HFFc6 (cell line): ENCODE measurements at places on chromosomes 7 and 10.

- no peak for DNase-seq
These were observed 20.4 kb upstream of the BLOC1S2 start for GRCh38 chr10:100306861-100307260.

GRCh38 chr10:50648089-50648934 is 24.6 kb upstream of the SGMS1 start:
- DNase-seq: no peak

GRCh38 chr10:128631801-128632241 is 505.6 kb upstream of the MKI67 start:
- DNase-seq: no peak

- DNase-seq: no peak
These were observed 66.1 kb downstream of the THNSL1 start for GRCh38 chr10:25082276-25083204.

DNA sequence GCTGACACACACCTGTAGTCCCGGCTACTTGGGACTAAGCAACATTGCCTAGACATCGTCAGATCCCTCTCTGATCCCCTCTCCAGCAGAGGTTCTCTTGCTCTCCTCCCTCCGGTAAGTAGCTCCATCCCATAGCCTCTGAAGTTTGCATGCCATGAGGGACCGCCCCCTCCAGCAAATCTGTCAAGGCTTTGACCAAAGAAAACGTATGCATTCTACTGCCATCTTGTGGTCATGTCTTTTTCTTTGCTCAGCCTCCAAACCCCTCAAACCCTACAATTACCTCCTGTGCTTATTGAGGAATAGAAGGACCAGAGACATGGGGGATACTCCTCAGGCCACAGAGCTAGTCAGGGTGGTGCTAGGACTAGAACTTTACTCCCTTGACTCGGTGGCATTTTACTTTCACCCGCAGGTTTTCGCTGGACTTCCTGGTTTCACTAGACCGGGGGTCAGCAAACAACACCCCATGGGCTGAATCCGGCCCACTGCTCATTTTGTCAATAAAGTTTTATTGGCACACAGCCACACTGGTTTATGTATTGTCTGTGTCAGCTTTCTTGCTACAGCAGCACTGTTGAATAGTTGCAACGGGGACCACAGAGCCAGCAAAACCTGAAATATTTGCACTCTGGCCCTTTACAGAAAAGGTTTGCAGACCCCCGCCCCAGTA is 202.6 kb upstream of the FOXK1 start:
- peak; percentile 24 for DNase-seq

GRCh38 chr10:17943033-17943745 is 8.5 kb upstream of the SLC39A12 start:
- DNase-seq: no peak

DNA sequence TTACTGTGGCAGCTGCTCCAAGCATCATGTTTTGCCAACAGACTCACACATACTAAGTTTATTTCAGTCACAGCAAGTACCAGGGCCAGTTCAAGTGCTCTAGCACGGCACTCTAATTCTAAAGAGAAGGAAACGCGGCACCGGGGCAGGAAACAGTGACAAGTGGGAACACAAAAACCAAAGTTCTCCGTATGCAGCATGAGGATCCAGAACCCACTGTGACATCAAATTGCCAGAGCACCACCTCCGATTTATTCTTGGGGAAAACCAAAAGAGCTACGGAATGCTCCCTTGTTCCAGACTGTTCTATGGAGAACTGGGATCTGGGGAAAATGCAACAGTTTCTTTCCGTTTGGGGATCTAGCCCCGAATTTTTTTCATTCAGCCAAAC is 448 bp upstream of the PTER start:
- DNase-seq: no peak

DNA sequence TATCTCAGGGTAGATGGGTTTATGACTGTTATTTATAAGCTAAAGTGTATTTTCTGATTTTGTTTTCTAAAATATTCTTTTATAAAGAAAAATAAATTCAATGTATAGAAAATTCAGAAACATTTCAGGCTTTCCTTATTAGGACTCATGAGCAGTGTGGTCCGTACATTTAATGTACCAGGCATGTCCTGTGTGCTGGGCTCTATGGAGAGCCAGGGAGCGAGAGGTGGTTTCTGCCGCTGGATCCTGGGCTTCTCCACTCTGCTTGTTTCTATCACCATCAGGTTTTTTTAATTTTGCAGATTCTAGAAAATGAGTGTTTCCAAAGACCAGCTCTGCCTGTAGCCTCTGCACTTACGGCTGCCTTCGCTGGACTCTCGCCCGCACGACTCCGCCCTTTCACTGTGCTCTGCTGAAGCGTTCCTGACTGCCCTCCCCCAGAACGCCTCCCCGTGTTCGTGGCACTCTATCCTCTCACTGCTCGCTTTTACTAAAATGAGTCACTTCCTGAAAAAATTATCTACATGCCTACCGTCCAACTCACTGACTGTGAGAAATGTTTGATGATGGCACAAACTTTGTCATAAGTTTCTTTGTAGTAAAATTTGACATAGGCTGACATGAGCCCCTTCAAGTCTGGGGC is 188.5 kb downstream of the ZMYND11 start:
- DNase-seq: peak; percentile 96

GRCh38 chr7:2719007-2719406 is 31.0 kb downstream of the AMZ1 start:
- no peak for DNase-seq

- no peak for DNase-seq
These were observed 10.9 kb downstream of the STK32C start for GRCh38 chr10:132296666-132297443.

- no peak for DNase-seq
These were observed 12.3 kb downstream of the HUS1 start for GRCh38 chr7:47967123-47967522.

DNA sequence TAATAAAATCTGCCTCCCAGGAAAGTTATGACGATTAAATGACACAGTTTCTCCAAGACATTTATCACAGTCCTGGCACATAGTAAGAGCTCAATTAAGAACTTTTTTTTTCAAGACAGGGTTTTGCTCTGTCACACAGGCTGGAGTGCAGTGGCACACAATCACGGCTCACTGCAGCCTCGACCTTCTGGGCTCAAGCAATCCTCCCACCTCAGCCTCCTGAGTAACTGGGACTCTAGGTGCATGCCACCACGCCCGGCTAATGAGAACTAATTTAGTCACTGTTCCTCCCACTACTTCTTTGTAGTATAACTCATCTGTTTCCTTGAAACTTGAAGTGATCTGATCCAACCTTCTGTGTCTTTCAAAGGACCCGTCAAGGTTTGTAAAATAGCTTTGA is 42.2 kb upstream of the MXI1 start:
- DNase-seq: no peak

DNA sequence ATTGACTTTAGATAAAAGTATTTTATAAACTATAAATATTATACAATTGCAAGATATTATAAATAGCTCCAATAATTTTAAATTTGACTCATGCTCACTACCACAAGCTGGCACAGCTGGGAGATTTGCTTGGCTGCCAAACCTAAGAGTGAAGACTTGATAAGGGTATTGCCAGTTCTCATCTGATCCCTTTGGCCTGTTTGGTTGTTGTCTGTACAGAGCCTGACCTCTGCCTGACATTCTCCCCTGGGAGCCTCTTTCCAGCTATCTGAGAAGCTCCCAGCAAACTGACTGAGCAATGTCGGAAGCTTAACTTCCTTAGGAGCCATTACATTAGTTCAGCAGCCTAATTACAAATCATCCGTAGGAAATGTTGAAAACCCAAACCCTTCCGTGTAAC is 10.2 kb upstream of the LMOD2 start:
- no peak for DNase-seq

- peak; percentile 20 for DNase-seq
These were observed 59.1 kb downstream of the ARMC3 start for GRCh38 chr10:22986771-22987542.

DNA sequence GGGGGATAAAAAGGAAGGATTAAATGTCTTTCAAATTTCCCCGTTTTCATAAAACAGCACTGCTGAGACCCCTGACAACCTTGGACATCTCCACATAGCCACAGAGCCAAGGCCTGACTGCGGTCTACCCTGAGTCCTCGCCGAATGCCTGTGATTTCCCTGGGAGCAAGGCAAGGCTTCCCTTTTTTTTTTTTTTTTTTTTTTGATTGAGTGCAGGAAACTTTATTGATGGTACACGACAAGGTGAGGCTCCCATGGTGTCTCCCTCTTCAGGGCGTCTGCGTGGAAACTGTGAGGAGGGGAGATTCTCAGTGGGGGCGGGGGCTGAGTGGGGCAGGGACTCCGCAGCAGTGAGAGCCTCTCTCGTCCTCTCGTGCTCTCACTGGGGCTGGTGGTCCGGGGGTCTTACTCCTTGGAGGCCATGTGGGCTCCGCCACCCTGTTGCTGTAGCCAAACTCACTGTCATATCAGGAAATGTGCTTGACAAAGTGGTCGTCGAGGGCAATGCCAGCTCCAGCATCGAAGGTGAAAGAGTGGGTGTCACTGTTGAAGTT is 4.2 kb upstream of the RPP38 start:
- no peak for DNase-seq

- no peak for DNase-seq
These were observed 172.5 kb upstream of the CELF2 start for GRCh38 chr10:10845185-10845584.

- DNase-seq: no peak
These were observed 89.6 kb downstream of the FZD1 start for GRCh38 chr7:91353848-91354247.

DNA sequence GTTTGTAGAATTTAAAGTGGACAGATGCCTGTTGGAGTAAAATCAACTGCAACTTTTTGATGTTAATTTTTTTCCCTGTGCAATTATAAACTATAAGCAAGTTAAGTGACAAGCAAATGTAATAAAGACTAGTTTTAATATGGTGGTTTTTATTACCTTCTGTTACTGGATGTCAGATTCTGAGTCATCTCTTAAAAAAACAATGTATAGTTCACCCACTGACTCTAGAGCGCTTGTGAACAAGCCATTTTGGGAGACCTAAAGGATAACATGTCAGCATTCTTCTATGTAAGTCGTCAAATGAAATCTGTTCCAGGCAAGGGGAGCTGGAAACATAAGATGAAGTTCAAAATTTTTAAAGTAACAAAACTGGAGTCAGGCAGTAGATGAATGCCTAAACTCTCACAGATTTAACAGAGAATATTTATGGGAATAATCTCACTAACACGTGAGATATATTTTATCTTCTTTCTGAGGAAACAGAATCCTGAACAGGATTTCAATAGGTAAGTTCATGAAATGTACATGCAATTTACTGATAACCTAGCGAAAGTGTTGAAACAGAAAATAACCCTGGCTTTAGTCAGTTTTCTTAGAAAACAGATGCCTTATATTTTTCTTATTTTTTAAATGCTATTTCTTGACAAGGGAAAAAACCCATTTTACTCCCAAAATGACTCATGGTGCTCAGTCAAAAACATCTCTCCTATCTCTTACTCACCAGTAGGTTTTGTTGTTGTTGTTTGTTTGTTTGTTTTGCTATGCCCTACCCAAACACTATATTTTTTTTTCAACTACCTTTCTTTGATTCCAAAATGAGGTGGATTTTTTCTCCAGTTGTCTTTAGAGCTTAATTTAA is 91.7 kb downstream of the SLC39A12 start:
- DNase-seq: no peak

DNA sequence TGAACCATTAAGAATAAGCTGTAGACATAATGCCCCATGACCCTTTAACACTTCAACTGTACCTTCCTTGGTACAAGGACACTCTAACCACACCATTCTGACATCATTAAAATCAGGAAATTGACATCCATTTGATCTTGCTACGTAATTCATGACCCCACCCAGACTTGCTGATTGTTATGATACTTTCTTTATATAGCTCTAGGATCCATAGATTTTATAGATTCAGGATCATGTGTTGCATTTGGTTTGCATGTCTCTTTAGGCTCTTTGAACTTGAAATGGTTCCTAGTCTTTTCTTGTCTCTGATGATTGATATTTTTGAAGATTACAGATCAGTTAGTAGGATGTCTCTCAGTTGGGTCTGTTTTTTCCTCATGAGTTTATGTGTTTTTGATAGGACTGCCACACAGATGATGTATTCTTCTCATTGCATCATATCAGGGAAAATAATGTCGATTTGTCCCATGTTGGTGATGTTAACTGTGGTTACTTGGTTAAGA is 13.5 kb downstream of the CCM2 start:
- no peak for DNase-seq

DNA sequence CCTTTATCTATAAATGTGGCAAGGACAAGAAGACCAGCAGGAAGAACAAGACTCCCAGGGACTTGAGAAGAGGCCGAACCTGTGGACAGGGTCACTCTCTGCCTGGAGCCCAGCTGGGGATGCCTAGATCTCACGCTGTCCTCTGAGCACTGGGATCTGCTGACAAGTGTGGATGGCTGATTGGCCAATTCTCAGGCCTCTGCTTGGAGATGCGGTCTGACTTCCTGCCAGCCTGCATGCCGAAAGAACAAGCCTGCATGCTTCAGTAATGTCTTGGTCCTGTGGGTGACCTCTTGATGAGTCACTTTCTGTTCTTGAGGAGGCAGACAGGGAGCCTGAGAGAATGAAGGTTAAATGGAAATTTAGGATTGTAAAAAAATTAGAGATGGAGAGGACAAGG is 84.7 kb downstream of the TMEM178B start:
- DNase-seq: peak; percentile 93

DNA sequence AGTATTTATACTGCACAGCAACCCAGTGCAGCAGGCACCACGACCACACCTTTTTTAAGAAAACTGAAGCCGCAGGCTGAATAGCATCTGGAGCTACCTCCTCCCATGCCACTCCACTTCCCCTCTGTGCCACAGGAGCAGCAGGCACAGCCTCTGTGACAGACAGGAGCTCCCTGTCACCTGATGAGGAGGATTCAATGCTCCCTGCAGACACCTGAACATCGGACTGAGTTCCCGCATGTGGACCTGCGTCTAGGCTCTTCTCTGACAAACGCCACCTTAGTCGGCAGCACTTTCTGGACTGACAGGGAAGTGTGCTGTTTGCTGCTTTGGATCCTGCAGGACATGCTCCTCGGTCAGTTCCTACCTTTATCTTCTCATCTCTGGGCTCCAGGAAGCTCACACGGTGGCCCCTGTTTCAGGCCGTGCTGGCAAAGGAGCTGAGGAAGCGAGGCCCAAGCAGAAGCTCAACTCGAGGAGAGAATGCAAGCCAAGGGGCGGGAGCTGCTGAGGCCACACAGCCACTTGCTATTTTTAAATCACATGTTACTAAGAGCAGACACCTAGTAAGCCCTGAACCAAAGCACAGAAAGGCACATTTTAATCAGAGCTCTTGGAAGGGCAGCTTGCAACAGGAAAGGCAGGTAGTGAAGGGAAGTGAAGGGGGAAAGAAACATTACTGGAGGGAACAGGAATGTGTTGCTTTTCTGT is 56.6 kb downstream of the VOPP1 start:
- no peak for DNase-seq

GRCh38 chr7:112134039-112134438 is 72.2 kb downstream of the DOCK4 start:
- DNase-seq: no peak

DNA sequence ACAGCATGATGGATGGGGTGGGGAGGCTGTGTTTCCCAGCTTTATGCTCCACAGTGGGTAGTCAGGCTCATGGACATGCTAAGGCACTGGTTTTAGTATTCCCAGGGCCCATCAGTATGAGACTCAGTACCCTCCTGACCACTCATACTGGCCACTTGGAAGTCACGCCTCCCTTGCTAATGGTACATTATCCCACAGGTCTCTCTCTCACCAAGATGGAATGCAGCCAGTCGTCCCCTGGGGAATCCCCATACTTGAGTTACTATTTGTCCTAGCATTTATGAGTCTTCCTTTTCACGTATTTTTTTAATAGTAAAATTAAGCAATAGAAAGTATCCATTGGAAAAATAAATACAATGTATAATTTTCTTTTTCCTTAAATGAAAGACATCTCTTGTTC is 80.6 kb upstream of the TBX20 start:
- no peak for DNase-seq

- peak; percentile 62 for DNase-seq
These were observed 120.1 kb downstream of the ARHGAP12 start for GRCh38 chr10:31808258-31809218.
